ENCODE measurements at places on chromosomes 7 and 10.

DNA sequence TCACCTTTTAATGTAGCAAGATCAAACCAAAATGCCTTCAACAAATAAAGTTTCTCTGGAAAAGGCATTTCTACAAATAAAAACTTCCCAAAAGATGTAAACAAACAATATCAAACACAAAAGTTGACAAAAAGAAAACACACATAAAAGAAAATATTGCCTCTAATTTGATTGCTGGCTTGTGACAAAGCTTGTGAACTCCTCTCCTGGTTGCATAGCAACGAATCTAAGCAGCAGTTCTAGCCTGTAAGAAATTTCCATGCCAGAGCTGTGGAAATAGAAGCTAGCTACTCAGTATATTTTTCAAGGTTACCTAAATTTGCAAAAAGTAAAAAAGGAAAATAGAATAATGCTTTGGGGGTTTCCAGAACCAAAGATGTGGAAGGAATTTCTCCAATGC lies 173.9 kb upstream of the CDK1 start:
- DNase-seq, result no peak

DNA sequence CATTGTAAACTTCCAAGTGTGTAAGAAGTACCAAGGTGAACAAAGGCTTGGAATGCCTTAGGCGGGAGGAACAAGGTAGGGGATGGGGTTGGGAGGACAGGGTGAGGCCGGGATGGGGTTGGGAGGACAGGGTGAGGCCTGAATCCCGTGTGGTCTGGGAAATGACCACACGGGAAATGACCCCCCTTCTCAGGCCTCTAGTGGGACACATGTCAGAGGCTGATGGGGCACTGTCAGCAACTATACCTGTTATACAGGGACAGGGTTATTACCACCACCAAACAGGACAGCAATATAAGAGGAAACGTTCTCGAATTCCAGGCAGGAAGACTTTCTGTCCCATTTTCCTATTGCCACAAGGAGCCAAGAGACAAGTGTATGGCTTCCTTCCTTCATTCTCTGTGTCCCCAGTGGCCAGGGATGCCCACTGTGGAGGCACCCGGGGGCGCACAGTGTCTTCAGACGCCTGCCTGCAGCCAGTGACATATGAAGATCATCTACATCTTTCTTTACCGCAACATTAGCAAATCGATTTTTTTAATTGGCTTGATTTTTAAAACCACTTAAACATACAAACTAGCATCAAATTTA lies 1.3 kb downstream of the MKI67 start:
- DNase-seq, result no peak

DNA sequence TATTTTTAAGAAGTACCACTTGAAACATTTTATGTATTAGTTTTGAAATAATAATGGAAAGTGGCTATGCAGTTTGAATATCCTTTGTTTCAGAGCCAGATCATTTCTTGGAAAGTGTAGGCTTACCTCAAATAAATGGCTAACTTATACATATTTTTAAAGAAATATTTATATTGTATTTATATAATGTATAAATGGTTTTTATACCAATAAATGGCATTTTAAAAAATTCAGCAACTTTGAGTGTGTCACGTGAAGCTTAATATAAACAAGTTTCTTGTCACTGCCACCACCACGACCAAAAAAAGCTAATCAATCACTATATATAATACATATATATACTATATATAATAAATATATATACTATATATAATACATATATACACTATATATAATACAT lies 4.8 kb downstream of the IL6 start:
- no peak for DNase-seq

DNA sequence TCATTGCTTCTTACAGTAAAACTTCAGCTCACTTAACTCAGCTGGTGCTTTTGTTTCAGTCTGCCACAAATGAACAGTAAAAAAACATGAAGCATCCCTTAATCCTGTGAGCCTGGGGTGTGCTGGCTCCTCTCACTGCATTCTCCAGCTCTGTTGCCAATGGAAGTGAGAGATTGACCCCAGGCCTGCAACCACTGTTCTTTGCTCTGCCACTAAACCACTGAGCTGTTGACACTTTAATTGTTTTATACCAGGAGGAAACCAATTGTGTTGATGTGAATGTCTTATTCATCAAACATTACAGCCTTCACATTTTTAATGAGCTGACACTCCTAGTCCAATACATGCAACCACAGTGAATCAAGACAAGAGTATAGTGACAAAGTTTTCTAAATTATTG lies 69.4 kb upstream of the FZD1 start:
- DNase-seq, result no peak

GRCh38 chr7:87574630-87575029 lies 26.1 kb downstream of the ABCB1 start:
- DNase-seq, result no peak

- DNase-seq, result no peak
These were observed 379.7 kb upstream of the AUTS2 start for GRCh38 chr7:69218576-69218975.

DNA sequence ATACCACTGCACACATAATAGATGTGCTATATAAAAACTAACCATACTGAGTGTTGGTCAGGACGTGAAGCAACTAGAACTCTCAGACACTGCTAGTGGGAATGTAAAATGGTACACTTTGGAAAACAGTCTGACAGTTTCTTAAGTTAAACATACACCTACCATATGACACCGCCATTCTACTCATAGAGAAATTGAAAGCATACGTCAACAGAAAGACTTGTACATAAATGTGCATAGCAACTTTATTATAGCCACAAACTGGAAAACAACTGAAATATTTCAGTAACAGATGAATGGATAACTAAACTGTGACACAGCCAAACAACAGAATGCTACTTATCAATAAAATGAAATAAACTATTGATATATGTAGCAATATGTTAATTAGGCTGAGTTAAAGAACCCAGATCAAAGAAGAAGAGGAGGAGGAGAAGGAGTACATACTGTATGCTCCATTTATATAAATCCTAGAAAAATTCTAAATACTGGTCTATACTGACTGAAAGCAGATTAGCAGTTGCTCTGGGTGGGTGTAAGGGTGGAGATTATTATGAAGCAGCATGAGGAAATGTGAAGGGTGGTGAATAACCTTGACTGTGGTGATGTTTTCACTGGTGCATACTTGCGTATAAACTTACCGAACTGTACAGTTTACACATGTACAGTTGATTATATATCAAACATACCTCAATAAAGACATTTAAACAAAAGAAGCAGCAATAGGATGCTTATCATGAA lies 48.6 kb downstream of the ARHGAP21 start:
- DNase-seq, result no peak

GRCh38 chr7:30594048-30594539 lies 584 bp upstream of the GARS1 start:
- peak; percentile 51 for DNase-seq

GRCh38 chr10:62317257-62317656 lies 48.6 kb upstream of the RTKN2 start:
- no peak for DNase-seq

DNA sequence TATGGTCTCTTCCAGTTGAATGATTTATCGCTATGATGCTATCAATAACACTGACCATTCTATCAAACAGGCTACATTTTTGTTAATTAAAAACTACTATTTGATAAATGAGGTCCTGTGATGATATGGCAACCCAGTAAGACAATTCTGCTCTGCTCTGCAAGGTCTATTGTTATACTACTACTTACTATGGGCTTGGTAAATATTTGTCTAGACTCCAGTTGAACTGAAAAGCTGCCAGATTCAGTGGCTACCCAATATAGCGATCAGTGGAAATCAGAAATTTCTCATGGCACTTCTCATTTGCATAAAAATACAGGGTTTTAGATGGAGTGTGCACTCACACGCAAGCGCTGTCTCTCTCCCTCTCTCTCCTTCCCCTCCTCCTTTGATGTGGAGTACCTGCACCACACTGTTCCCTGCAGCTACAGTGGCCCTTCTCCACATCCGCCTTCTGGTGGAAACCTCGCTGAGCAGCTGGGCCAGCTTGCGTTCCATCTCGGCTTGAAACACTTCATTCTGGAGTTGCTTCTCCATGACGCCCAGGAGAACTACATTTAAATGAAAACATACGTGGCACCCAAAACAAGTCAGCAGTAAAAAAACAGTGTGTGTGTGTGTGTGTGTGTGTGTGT lies 77.9 kb downstream of the KIAA1549 start:
- DNase-seq, result no peak

DNA sequence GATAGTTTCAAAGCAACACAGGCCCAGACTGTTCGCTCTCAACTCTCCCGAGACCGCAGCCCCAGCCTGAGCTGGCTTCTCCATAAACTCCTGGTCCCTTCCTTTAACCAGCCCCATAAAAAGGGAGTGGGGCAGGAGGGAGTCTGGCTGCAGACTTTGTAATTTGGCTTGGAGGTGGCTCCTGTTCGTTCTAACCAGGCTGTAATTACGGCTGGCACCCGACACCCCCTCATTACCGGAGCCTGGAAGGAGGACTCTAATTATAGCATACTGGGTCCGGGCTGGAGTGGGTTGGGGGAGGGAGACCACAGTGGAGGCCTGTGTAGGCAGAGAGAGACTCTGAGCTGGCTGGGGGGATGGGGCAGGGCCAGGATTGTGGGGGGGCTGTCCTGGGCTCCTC lies 49.7 kb downstream of the UNC5B start:
- no peak for DNase-seq

DNA sequence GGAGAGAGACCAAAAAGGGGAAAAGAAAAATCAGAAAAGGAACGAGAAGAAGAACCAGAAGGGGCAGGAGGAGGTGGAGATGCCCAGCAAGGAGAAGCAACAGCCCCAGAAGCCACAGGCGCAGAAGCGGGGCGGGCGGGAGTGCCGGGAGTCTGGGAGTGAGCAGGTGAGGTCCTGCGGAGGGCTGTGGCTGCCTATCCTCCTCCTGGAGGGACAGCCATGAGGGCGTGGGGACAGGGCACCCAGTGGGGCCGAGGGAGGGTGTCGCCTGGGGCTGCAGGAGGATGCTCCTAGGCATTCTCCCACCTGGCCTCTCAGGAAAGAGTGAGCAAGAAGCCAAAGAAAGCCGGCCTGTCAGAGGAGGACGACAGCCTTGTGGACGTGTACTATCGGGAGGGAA lies 11.8 kb downstream of the CALHM2 start:
- no peak for DNase-seq

DNA sequence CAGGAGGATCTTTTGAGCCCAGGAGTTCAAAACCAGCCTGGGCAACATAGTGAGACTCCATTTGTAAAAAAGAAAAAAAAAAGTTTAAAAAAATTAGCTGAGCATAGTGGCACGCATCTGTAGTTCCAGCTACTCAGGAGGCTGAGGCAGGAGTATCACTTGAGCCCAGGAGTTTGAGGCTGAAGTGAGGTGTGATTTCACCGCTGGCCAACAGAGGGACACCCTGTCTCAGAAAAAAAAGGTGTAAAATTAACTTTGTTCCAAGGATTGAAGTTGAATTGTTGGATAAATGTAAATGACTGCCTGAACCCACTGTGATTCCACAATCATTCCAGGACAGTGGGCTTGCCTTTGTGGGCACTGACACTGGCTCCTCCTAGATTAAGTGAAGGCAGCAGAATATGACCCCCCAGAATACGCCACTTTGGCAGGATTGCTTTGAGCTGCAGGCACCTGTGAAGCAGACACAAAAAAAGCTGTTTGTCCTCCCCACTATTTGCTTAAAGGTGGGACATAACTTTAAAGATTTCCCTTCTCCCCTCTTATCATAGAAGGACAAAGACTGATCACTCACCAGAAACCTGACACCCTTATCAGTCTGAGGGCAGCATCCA lies 57.2 kb upstream of the FOXI2 start:
- no peak for DNase-seq

DNA sequence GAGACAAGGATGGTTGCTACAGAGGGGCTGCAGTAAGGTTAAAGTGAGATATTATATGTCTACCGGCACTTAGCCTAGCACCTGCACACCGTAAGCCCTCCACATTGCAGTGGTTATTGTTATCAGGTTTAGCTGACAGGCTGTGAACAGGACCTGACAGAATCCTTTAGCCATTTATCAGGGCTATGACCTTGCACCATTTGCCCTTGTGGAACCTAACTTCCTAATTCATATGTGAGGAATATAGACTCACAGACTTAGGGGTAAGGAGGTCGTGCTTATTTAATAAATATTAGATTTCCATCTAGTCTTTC lies 10.1 kb downstream of the NCOA4 start:
- DNase-seq, result no peak

- peak; percentile 69 for DNase-seq
These were observed 700 bp downstream of the MTPN start for GRCh38 chr7:135976312-135977006.

DNA sequence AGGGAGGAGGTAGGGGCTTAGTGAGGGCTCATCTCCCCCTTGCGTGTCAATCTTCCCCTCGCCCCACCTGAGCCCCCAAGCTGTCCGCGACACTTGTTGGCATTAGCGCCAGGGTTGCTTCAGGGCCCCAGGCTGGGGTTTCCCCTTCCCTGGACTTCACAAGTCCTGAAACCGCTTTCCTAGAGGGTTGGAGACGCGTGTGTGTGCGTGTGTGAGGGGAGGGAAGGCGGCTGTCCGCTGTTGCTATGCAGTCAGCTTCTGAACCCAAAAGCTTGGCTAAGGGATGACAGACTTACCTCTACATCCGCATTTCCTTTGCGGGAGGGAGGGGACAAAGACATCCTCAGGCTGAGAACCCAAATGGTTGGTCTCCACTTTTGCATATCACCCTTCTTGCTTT lies 803 bp downstream of the GOLGA7B start:
- DNase-seq, result no peak

DNA sequence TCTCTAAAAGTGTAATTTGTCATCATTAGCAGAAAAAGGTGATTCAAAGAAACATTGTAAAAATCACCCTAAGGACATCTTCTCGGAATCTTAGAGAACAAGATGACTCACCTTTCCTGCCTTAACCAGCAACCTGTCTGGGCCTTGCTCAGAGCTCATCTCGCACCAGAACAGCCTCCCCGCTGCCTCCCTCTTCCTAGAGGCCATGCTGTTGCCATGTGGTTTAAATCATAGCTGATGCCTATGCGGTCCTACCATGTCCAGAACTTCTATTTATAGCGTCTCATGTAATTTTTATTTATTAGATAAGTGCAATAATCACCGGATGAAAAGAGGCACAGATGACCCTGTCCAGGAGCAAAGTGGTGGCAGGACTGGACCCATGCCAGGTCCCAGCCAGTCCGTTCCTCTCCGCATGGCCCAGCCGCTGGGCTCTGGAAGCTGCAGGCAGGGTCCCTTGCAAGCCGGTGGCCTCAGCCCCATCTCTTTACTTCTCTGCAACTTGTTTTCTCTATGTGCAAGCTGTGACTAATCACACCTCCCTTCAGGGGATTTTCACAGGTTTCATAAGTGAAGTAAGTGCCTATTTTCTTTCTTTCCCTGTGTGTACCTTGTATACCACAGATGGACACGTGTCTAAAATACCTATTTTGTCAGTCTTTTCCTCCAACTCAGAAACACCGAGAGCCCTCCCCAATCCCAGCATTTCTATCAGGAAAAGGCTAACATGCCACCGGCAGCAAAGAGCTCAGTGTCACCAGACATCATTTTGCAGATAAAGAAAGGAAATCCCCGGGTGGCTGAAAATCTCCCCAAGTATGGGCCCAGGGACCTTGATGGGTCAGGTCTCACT lies 27.1 kb downstream of the KLF6 start:
- peak; percentile 8 for DNase-seq

GRCh38 chr10:61408105-61408504 lies 45.1 kb downstream of the TMEM26 start:
- no peak for DNase-seq

GRCh38 chr7:68770649-68771048 lies 827.6 kb upstream of the AUTS2 start:
- no peak for DNase-seq

- no peak for DNase-seq
These were observed 37.1 kb upstream of the HIBADH start for GRCh38 chr7:27699751-27700150.
